ENCODE measurements at places on chromosomes 4 and X.

GRCh38 chr4:148344941-148345340, 97.3 kb downstream of the NR3C2 start:
- no peak for DNase-seq

GRCh38 chrX:153411255-153411987, at the start of gene ZFP92:
TSS of gene ZFP92 (plus strand) at chrX:153411472. CDS start at chrX:153418323, 6,851 bp downstream.
- DNase-seq, result no peak

DNA sequence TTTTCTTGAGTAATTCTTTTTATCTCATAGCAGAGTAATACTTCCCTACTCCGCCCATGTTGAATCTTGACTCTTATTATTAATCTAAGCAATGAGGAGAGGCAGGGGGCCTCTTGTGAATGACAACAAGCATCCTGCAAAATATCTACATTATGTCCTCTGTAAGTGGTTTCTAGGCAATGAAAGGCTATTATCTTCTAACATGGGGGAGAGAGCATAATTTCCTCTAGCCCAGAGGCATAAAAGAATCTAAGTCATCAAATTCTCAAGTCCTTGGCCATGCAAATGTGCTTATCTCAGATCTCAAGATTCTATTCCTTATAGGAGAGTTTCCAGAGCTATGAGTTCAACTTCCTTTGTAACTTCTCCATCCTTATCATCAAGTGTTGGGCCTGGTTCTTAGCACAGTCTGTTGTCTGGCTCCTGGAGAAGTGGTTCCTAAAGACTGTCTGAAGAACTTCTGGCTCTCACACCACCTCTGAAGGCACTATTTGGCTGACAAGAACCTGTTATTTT, 423.1 kb upstream of the INTU start:
- DNase-seq, result no peak

DNA sequence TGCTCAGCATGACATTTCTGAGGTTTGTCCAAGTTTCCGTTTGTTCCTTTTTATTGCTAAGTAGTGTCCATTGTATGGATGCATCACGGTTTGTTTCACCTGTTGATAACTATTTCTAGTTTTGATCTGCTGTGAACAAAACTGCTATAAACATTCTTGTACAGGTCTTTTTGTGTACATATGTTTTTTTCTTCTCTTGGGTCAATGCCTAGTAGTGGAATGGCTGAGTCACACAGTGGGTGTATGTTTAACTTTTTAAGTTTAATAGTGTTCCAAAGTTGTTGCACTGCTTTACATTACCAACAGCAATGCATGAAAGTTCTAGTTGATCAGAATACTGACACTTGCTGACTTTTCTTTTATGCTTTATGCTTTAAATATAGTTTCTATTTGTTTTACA, 76.7 kb downstream of the MAOB start:
- peak; percentile 8 for DNase-seq

- DNase-seq, result no peak
Measured at GRCh38 chr4:68865760-68866159, 50.0 kb downstream of the UGT2B10 start.

DNA sequence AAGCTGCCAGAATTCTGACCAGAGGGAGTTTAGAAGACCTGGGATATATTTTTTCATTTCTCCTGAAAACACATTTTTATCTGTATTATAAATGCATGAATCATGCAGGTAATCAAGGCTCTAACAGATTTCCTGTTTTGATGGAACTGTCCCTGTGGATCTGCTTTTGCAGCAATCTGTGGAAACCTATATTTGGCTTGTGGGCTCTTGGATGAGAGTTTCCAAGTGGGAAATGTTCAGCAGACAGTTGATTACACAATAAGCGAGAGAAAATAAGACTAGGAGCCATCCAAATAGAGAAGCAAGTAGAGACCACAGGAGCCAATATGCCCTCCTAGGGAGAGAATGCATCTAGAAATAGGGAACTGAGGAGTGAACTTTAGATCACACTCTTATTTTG, 105.0 kb downstream of the NDST3 start:
- DNase-seq, result no peak
